ENCODE measurements at places on chromosomes 6 and 20. TPM values are rescaled to one million over a fixed set of nuclear protein-coding genes. Genes with fewer than 3 reads are reported as not detected.

LPA gene
- total RNA-seq, result 0.02 TPM

TMC2 gene
- total RNA-seq, result not detected

TSPYL1 gene
- 34.7 TPM for total RNA-seq

JARID2 gene
- total RNA-seq, result 9.7 TPM

Data from A549 treated with CpdA at 1 μM for 4 hours (cell line).